ENCODE measurements at places on chromosomes 6 and 20. TPM values are rescaled to one million over a fixed set of nuclear protein-coding genes. Genes with fewer than 3 reads are reported as not detected.

DNA sequence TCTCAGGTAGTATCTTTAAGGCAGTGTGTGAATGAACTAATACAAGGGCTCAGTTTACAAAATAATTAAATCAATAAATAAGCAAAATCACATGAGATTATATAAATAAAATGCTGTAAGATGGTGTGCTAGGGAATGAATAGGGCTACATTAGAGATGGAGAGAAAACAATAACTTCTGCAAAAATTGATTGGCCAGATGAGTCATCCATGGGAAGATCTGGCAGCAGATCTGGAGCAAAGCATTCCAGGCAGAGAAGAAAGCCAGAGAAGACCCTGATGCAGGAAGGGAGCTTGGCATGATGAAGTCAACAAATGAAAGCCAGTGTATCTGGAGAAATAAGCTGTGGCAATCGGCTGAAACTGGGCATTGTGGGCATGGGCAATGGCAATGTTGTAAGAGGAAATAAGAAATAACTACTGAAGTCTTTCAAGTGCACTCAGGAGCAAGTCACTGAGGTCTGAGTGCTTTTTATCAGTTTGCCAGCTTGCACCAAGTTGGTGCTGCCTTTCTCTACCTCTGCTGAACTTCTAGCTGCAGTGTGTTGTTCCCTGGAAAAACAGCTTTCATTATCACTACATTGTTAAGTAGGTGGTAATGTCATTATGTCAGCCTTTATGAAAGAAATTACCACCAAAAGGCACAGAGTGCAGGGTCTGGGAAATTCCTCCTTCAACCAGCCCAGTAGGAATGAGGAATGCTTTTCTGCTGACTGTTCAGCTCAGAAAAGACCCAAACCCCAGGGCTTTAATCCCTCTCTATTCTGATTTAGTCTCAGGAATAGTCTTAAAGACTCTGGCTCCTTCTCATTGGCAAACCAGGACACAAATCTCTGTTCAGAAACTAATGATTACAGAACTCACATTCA lies 231.6 kb downstream of the HTR1B start:
- H3K36me3 ChIP-seq = no peaks in the 10 kb centered on the region
- no peaks in the 10 kb centered on the region for H3K27me3 ChIP-seq
- DNase-seq = no peak

DNA sequence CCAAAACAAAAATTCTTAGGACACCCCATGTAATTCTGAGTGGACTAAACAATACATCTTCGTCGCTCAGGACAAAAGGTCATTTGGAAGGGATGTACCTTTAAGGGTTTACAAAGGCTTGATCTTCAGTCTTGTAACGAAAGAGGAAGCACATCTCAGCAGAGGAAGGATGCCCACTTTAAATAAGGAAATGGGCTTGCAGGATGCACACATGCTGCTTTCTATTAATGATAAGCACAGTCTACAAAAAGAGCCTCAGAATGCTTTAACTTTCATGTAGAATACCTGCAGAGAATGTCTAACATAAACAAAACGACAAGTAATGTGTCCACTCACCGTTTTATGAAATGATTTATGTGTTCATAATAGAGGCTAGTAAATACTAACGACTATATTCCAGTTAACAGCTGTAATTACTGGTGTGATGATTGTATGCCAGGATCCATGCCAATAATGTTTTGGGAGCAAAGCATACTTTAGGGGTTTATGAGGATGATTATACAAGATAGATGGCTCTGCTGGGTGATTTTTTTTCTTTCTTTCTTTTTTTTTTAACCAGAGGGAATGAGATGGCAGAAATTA lies 216.9 kb downstream of the GMDS start:
- DNase-seq = no peak
- no peaks in the 10 kb centered on the region for H3K4me1 ChIP-seq
- H3K4me3 ChIP-seq = no peak overlapping the region
- no peaks in the 10 kb centered on the region for H3K27me3 ChIP-seq
- no peaks in the 10 kb centered on the region for H3K36me3 ChIP-seq

POPDC3 gene
- 1.9 TPM for total RNA-seq

GRCh38 chr20:39660965-39661364 lies 698.8 kb downstream of the DHX35 start:
- no peak for DNase-seq
- H3K27ac ChIP-seq = no peak overlapping the region
- no peaks in the 10 kb centered on the region for H3K27me3 ChIP-seq
- no peaks in the 10 kb centered on the region for H3K36me3 ChIP-seq
- no peak overlapping the region for H3K4me3 ChIP-seq

TCF19 gene
- 4.5 TPM for total RNA-seq

DNA sequence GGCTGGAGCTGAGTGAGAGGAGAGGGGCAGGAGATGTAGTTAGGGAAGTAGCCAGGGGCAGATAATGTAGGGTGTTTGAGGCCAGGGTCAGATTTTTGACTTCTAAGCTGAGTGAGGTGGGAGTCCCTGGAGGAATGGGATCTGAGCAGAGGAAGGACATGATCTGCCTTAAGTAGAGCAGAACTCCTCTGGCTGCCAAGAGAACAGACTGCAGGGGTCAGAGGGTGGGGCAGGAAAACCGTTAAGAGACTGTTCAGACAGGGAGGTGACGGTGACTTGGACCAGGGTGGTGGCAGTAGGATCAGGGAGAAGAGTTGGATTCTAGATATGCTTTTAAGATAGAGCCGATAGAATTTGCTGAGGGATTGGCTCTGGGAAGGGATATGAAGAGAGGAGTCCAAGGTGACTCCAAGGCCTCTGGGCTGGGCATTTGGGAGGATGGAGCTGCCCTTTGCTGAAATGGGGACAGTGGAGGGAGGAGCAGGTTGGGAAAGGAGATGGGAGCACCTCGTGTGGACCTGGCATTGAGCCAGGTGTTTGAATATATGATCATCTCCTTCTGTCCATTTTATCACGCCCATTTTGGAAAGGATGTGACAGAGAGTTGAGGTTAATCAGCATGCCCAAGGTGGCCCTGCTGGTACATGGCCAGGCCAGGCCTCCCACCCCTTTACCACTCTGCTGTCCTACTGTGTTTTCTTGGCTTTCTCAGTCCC lies 18.8 kb downstream of the EYA2 start:
- H3K27me3 ChIP-seq = peaks cover 14% of the 10 kb centered on the region
- no peaks in the 10 kb centered on the region for H3K4me1 ChIP-seq
- no peak for DNase-seq
- H3K36me3 ChIP-seq = no peaks in the 10 kb centered on the region
- H3K4me3 ChIP-seq = no peak overlapping the region

TMEM170B gene
- total RNA-seq = 9.2 TPM

EPPIN gene
- not detected for total RNA-seq

ADGRG6 gene
- total RNA-seq = 47.6 TPM

ATP6V1G2 gene
- 0.75 TPM for total RNA-seq

DNA sequence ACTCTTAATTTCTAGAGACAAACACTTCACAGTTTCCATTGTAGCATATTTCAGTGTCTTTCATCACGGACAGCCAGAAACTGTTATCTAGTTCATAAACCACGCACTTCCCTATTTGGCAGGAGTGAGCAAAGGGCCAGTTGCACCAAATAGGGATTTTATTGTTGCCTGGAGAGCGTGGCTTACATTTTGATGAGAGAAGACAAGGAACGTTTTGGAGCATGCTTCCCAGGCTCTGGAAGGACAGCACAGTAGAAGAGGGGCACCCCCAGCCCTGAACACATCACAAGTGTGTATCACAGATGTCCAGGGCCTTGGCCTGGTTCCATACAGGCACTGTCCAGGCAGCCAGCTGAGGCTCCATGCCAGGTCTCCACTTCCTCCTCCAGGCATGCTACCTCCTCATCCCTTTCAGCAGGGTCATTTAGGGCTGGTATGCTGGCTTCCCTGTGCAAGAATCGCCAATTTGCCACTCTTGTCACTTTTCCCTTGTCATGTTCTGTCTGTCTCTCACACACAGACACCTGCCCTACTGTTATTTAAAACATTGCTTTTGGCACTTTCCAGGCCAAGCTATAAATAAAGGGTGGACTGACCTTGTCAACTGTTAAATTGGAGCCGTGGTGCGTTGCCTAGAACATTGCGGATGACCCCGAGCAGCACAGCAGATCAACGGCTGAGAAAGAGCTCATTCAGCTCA lies 235.0 kb upstream of the GMDS start:
- no peak overlapping the region for H3K27ac ChIP-seq
- H3K36me3 ChIP-seq = no peaks in the 10 kb centered on the region
- no peak for DNase-seq
- no peaks in the 10 kb centered on the region for H3K27me3 ChIP-seq
- peaks cover 4% of the 10 kb centered on the region for H3K4me1 ChIP-seq
- no peak overlapping the region for H3K4me3 ChIP-seq

- H3K27ac ChIP-seq = no peak overlapping the region
- no peaks in the 10 kb centered on the region for H3K36me3 ChIP-seq
- no peak overlapping the region for H3K4me3 ChIP-seq
- H3K27me3 ChIP-seq = no peaks in the 10 kb centered on the region
- no peak for DNase-seq
Observed at GRCh38 chr20:18225632-18226031, 62.7 kb upstream of the ZNF133 start.

KCTD20 gene
- total RNA-seq = 37.6 TPM

- H3K4me1 ChIP-seq = peaks cover 37% of the 10 kb centered on the region
- no peak overlapping the region for H3K27ac ChIP-seq
- no peak overlapping the region for H3K4me3 ChIP-seq
- DNase-seq = no peak
- H3K27me3 ChIP-seq = no peaks in the 10 kb centered on the region
- H3K36me3 ChIP-seq = peaks cover 6% of the 10 kb centered on the region
Observed at GRCh38 chr6:125821825-125822281, 31.1 kb downstream of the NCOA7 start.

GRCh38 chr20:42419814-42420532 lies 769.7 kb downstream of the PTPRT start:
- H3K4me1 ChIP-seq = no peaks in the 10 kb centered on the region
- no peaks in the 10 kb centered on the region for H3K36me3 ChIP-seq
- no peaks in the 10 kb centered on the region for H3K27me3 ChIP-seq
- no peak overlapping the region for H3K4me3 ChIP-seq
- DNase-seq = no peak
